Stimulated activated CD4-positive, alpha-beta T cell treated with anti-CD3 and anti-CD28 coated beads, Interleukin-1b, Interleukin-23, amount 100 ng/mL, for 4 hours (primary cell): ENCODE measurements at places on chromosomes 5 and 9.

DNA sequence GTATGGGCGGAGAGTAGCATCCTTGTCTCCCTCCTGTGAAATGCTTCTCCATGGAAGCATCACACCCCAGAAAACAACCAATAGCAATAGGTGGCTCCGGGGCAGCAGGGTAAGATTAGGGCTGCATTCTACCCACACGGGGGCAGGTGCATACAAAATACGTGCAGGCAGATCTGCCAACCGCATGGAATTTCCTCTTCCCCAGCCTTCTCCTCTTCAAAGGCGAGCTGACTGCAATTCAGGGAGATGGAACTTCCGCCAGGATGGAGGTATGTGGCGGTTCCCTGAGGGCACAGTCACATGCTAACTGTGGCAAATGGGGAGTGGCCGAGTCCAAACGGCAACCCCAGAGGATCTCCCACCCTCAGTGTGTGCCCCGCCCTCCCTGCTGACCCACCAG is 81.5 kb downstream of the LMNB1 start:
- no peak for DNase-seq

- DNase-seq: no peak
These were observed 1571.7 kb upstream of the NUDT12 start for GRCh38 chr5:105134328-105134727.

GRCh38 chr5:11037941-11038340 is 276.9 kb upstream of the DAP start:
- no peak for DNase-seq

DNA sequence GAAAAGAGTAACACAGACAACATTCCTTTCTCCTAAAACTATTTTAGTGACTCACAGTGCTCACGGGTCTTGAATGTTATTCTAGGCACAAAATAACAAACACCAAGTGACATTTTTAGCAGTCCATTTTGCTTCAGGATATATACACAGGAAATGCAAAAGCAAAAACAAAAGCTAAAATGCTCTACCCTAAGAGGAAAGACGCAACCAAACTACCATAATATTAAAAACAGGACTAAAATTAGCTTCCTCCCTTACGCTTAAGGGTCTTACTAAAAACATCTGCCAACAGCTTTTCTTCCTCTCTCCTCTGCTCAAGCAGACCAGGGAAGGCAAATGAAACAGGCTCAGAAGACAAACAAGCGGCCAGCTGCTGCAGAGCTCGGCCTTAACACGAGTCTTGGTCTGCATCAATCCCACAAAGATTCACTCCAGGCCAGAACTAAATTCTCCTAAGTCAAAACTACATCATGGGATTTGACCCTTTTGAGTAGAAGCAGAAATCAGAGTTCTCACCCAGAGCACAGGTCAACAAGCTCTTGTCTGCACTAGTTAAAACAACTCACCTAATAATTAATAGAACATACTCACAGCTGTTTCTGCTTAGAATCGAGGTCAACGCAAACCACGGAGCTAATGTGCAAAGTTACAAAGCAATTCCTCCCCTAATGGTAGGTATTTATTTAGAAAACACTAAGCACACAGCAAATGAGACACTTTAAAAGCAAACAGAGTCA is 62.3 kb downstream of the RAPGEF1 start:
- DNase-seq: no peak

- DNase-seq: no peak
These were observed 27.8 kb upstream of the STRBP start for GRCh38 chr9:123296174-123296573.

DNA sequence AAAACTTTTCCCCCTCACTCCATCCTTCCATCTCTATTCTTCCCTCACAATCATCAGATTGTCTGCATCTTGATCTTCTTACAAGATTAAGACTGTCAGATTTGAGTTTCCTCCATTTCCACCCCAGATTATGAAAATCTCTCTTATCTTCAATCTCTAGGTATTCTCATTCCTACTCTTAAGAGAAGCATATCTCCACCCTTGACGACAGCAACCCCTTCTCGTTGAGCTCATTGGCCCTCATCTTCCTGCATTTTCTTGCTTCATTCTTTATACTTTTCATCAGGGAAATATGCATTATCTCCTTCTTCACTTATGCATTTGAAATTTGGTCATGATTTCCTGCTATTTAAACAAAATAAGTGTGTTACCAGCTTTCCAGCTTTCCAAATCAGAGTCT is 301.3 kb downstream of the DNAH5 start:
- no peak for DNase-seq

DNA sequence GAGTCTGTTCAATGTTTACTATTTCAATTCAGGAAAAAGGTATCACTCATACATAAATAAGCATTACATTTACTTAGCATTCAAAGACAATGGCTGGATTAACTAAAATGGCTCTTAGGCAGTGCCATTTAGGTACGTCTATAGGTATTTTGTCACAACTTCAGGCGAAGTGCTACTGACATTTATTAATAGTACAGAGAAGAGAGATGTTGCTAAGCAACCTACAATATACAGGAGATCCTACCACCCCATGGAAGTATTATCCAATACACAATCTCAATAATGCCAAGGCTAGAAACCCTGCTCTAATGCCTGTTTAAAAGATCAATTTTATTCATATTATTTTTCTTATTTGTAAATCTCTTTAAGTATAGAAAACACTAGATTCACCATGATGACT is 76.0 kb downstream of the UBAP2 start:
- DNase-seq: no peak

- DNase-seq: no peak
These were observed 48.2 kb downstream of the RASGEF1C start for GRCh38 chr5:180160789-180161188.

DNA sequence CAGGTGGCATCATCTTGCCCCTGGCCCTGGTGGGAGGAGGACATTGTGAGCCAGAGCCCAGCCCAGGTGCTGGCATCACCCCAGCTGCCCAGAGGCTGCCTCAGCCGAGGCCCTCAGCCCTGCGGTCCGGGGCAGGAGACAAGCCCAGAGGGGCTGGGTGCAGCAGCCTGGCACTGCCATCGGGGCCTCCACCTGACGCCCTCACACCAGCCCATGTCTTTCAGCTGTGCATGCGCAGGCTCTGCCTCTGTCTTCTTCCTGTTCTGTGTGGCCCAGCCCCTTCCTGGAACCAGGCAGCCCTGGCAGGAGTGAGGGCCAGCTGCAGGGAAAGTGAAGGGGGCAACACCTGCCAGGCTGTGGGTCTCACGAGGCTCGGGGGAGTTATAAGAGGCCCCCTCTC is 4.8 kb upstream of the CEL start:
- DNase-seq: no peak

DNA sequence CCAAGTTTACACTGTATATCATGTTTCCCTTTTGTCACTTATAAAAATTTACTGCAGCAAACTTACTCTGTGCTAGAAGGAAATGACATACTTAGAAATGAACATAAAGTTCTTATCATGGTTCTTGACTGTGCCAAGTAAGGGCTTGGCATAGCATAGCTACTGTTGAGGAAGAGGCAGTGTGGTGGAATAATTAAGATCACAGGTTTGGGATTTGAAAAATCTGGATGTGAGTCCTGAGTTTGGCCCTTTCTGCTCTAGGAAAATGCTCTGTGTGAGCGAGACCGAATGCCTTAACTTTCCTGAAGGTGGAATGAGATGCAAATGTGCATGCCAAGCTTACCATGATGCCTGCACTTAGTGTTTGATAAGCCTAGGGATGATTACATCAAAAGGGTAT is 99.5 kb downstream of the INSYN2B start:
- DNase-seq: no peak

DNA sequence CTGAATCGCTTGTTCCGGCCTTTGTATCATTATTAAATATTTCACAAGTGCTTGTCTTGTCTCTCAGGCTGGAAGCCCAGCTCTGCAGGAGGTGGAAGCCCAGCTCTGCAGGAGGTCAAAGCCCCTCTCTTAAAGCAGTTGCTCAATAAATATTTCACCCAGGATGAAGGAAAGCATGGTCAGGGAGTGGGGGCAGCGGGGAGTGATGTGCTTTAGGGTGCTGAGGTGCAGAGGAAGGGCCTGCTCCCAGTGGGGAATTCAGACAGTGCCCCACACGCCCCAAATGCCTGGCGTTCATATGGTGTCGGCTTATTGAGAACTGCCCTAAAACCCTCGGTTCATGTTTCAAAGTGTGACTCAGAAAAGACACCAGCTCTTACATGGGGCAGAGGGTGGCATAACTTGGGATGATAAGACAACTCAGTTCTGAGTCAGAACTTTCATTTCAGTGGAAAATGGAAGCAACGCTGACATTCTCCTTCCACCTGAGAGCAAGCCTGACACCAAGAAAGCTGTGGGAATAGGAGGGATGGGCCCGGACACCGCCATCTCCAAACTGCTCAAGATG is 114.3 kb upstream of the DAP start:
- DNase-seq: no peak

- no peak for DNase-seq
These were observed 177.2 kb downstream of the MAPKAP1 start for GRCh38 chr9:125529589-125530515.

DNA sequence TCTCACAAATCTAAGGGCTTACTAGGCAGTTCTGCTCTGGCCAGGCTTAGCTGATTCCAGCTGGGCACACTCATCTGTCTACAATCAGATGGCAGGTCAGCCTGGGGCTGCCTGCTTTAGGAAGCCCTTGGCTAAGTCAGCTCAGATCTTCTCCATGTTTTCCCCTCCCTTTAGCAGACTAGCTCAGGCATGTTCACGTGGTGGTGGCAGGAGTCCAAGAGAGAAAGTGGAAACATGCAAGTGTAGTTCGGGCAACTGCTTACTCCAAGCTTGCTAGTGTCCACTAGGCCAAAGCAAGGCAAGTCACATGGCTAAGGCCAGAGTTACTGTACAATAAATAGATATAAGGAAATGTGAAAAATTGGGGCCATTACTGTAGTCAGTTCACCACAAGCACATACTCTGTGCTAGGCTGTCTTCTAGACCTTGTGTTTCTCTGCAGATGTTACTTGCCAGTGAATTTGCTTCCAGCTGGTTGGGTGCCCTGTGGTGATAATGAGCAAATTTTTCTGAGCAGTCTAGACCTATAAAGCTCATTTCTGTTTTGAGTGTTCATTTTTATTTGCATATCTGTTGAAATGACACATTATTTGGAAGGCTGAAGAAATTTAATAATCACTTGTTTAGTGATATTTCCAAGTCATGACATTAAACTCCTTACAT is 38.3 kb downstream of the RECK start:
- DNase-seq: no peak

DNA sequence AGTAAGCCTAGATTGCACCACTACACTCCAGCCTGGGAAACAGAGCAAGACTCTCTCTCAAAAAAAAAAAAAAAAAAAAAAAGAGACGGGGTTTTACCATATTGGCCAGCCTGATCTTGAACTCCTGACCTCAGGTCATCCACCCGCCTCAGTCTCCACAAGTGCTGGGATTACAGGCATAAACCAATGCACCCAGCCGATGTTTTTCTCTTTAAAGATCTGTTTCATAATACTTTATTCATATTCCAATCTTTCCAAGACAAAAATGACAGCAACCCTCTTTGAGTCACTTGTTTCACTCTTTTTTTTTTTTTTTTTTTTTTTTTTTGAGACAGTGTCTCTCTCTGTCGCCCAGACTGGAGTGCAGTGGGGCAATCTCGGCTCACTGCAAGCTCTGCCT is 13.6 kb upstream of the LMNB1 start:
- DNase-seq: no peak

DNA sequence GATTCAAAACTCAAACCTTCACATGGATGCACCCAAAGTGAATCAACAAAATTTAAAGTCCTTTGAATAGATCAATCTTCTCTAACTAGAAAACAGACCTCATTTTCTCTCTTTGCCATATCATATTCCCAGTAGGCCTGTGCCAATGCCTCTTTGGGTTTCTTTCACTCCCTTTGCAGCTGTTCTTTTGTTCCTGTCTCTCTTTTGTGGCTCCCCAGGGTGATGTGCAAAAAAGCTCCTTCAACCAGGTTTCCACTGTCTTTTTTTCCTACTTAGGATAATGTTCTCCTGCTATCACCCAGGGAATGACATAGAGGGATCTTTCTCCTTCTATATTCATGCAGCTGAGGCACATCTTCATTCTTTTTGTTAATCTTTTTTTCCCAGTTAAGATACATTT is 54.6 kb downstream of the MARCHF3 start:
- no peak for DNase-seq

DNA sequence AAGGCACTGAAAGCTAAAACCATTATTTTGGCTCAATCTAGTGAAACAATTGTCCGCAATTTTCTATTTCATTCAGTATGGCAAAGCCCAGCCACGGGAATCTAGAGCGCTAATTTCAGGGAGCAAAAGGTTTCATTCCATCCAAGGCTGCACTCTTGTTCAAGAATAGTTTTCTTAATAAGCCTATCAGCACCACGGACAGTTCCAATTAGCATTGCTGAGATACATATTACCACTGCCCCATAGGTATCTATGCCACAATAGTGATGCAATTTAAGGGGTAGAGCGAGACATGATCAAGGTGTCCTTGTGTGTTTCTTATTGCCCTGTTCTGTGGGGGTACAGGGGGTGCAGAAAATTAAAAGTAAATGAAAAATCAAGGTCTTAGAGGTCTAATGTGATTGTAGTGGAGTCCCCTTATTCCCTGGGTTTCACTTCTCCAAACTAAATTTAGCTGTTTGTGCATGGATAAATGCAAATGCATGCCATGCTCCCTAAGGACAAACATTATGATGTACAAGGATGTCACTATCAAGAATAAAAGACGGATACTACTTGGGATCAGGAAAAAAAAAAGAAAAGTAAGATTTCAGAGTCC is 45.5 kb downstream of the SPOCK1 start:
- DNase-seq: no peak

- no peak for DNase-seq
These were observed 636.9 kb upstream of the TLE4 start for GRCh38 chr9:78934880-78935279.

DNA sequence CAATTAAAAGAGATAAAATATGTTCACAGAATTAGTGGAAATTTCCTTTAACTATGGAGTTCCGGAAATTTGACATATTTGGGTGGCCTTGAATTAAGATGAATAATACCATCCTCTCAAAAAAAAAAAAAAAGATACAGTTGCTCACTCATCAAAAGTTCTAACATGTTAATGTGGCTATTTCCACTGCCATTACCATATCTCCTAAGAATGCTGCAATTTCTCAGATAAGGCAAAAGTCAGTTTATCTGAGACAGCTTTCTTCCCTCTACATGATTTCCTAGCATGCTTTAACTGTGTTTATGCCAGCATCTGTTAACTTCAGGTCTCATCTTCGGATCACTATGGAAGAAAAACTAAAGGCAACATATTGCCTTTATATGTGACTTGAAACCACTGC is 2.6 kb downstream of the FASTKD3 start:
- no peak for DNase-seq

DNA sequence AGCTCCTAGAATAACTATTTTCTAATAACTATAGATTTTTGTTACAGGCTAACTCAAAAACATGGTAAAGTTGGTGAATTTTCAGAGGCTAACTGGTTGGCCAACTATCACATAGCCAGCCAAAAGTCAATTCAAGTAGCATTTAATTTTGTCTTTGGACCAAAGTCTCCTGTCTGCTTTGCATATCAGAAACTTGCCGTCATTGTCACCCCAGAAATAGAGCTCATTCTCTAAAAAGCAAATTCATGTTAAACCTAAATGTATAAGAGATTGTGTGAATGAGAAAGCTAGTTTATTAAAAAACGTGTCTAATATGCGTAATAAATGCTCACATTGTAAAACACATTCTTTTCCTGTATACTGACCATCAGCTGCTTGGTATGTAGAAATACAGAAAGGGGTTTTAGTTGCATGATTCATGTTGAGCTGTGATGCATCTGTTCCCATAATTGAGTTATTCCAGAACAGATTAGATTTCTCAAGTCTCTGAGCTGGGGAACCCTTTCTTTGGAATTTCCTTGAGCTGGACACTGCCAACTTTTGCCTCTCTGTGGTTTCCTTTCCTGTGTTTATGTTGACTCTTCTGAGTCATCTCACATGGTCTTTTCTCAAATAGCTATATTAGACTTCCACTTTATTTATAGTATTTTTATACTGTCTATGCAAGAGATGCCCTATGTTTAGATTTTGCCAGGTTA is 7.3 kb downstream of the SRFBP1 start:
- no peak for DNase-seq
